T47D (cell line): ENCODE measurements at places on chromosomes 7 and 10.

GRCh38 chr10:117677239-117677638 is 134.7 kb downstream of the EMX2 start:
- DNase-seq = no peak

- DNase-seq = no peak
Measured at GRCh38 chr10:127921753-127922145, 14.8 kb downstream of the PTPRE start.

- no peak for DNase-seq
Measured at GRCh38 chr10:48525113-48525512, 79.8 kb downstream of the ARHGAP22 start.

- no peak for DNase-seq
Measured at GRCh38 chr7:40306596-40306995, 171.8 kb downstream of the SUGCT start.

DNA sequence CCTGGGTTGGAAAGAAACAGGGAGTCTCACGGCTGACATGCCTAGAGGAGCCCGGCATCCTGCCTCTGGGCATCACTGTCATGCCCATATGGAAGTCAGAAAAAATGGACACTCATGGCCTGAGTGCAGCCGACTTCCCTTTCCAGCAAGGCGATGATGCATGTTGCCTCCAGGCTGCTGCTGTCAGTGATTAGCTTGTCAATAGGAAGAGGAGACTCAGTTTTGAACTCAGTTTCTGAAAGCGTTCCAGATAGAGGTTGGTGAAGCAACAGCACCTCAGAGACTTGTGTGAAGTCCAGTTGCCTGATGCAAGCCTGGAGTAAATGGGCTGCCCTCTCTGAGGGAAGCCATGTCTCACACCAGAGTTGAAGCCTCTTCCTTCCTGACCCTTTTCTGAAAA is 148.4 kb downstream of the TPST1 start:
- DNase-seq = no peak

DNA sequence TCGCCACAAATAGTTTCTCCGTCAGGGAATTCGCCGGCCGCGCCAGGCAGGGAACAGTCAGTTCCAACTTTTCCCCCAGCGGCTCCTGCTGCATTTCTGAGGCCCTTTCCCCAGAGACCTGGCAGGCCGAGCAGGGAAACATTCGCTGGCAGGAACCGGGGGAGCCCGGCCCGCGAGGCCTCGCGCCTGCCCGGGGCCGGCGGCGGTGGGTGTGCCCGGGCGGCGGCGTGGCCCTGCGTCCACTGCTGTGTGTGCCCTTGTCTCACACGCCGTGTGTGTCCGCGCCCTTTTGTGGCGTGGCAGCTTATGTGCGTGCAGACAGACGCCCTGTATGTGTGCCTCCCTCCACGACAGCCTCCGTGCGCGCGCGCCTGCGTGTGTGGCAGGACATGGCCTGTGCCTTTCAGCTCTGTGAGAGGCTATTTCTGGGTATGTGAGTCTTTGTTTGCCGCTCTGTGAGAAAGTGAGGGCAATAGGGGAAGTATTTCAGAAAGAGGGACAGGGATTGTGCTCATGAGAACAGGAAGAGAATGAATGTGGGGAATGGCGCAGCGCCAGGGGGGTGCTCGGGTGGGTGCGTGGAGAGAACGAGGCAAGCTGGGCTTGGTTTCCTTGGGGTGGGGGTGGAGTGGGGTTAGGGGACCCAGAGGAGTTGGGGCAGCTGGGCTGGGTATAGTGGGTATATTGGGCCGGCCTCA is 689 bp upstream of the SMARCD3 start:
- peak; percentile 67 for DNase-seq

GRCh38 chr10:87038786-87039185 is 18.7 kb downstream of the FAM25A start:
- no peak for DNase-seq

GRCh38 chr10:69742928-69743602 is 58.6 kb upstream of the COL13A1 start:
- DNase-seq = no peak
